Psoas muscle (tissue), 8 donors: ENCODE measurements at places on chromosomes 1 and 21. TPM values are rescaled to one million over a fixed set of nuclear protein-coding genes. Genes with fewer than 3 reads are reported as not detected.

GRCh38 chr1:235239851-235240250 is 78.8 kb upstream of the RBM34 start:
- H3K36me3 ChIP-seq = peaks cover 54% of the 10 kb centered on the region
- H3K27ac ChIP-seq = no peak overlapping the region
- H3K4me3 ChIP-seq = no peak overlapping the region
- H3K4me1 ChIP-seq = no peaks in the 10 kb centered on the region
- DNase-seq = no peak
- no peaks in the 10 kb centered on the region for H3K27me3 ChIP-seq

DNA sequence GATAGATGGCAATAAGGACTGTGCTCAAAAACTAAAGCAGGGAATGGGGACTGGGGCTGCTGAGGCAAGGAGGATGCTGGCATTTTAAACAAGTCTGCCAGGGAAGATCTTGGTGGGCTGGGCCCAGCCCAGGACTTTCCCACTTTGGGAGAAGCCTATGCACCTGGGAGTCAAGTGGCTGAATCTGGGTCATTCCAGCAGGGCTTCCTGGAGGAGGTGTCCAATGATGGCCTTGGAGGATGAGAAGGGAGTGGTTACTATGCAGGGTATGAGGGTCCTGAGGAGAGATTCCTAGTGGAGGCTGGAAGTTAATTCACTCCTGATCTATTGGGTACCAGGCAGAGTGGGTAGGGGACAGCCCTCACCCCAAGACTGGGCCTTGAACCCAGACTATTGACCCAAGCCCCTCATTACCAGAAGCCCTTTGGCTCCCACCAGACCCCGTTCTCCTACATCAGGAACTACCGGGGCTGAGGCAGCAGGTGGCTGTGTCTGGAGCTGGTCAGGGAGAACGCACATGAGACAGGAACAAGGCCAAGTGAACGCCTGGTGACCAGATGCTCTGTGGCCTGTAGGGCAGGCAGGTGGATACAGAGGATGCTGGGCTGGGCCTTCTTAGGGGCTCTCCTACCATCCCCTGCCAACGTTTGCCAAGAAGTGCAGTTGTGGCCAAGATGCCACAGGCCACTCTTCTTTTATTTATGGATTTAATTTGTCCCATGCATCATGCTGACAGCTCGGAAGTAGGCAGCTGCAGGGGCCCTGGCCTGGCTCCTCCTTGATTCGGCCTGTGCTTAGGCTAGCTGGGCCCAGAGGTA is 18.3 kb upstream of the LRP8 start:
- H3K36me3 ChIP-seq = no peaks in the 10 kb centered on the region
- H3K27ac ChIP-seq = no peak overlapping the region
- H3K4me1 ChIP-seq = no peaks in the 10 kb centered on the region
- no peak for DNase-seq
- H3K4me3 ChIP-seq = no peak overlapping the region

DNA sequence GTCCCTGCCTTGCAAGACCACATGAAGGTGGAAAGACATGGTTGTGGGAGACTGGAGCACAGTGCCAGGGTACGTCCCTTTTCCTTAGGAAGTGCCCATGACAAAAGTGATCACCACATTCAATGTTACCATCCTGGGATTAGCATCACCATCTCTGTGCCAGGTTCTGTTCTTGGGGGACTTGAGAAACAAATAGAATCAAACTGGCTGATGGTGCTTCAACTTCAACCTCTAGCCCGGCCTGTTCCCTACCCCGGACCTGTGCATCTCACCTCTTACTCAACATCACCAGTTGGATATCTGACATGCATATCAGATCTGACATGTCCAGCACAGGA is 153.3 kb downstream of the GRIK3 start:
- H3K4me3 ChIP-seq = no peak overlapping the region
- no peak for DNase-seq
- peaks cover 15% of the 10 kb centered on the region for H3K27me3 ChIP-seq
- no peak overlapping the region for H3K27ac ChIP-seq

GRCh38 chr21:44850905-44851657 is 22.4 kb downstream of the PTTG1IP start:
- peak; percentile 48 for DNase-seq
- peaks cover 65% of the 10 kb centered on the region for H3K36me3 ChIP-seq
- peaks cover 20% of the 10 kb centered on the region for H3K4me1 ChIP-seq
- H3K27ac ChIP-seq = peak overlapping the region; percentile 19

CRYAA gene
- not detected for total RNA-seq
